Activated effector memory CD4-positive, alpha-beta T cell treated with Interleukin-2 at 50 U/mL for 16 hours (primary cell): ENCODE measurements at places on chromosomes 2 and 18.
A peak's percentile ranks its signal among the peaks of the same experiment; 100 is the strongest.

GRCh38 chr2:159456500-159457426, 159.6 kb downstream of the BAZ2B start:
- DNase-seq, result no peak

- no peak for DNase-seq
Observed at GRCh38 chr2:143716522-143716921, 587.3 kb downstream of the ARHGAP15 start.

DNA sequence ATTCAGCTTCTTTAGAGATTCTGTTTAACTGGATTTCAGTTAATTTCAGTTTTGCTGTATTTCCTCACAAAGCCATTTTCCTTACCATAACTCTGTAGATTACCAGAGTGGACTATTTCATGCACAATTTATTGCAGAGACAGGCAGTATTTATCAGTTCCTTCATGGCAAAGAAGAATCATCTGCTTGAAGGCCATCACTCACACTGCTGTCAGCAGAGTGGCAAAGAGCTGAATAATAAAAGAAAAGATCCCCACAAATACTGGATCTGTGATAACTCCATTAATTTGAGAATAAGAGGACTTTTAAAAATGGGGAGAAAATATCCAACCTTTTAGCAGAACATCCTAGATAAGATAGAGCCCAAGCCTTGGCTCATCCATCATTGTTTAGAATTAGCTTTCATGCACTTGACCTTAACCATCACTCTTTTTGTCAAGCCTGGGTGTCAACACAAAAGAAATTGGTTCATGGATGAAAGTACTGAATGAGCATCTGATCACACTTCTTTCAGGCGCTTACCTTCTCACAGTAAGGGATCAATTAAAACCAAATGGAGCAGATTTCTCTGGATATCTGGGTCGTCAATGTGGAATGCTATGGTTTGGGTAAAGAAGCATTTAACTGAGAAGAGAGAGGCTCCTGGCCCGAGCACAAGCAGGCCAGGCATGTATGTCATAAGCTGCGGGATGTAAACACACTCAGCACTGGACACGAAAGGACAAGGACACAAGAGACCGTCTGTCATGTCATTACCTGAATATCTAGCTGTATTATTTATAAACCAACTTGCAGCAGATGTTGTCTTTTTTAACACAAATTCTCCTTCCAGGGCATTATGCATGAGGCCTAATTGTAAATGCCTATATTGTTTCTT, 376.2 kb downstream of the ZNF521 start:
- no peak for DNase-seq

DNA sequence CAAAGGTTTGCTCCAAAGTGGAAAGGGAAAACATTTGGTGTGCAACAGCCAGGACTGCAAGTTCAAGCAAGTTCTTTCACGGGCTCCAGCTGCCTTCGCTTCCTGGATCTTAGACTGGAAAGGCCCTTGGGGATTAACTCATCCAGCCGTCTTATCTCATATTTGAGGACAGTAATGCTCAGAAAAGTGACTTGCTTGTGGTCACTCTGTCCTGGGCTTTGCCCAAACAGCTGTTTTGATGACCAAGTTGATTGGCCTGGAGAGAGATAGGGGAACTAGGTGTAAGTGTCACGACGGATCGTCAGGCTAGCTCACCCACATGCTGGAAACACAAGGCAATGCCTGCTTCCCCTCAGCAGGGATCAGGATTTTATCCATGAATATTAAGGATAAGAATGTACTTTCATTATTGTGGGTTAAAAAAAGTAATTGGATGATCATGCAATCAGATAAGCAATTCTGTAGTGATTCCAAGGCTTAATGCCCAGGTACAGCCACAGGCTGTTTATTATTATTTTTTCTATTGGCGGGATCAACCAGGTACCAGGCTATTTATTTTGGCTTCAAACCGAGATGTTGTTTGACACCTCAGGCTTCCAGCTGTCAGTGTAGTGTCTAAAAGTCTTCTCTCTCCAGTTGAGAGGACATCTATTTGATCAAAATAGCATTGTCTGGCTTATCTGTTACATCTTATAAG, 162.5 kb upstream of the EPAS1 start:
- DNase-seq, result no peak

GRCh38 chr2:109105113-109105512, 23.9 kb upstream of the SH3RF3 start:
- DNase-seq, result no peak

DNA sequence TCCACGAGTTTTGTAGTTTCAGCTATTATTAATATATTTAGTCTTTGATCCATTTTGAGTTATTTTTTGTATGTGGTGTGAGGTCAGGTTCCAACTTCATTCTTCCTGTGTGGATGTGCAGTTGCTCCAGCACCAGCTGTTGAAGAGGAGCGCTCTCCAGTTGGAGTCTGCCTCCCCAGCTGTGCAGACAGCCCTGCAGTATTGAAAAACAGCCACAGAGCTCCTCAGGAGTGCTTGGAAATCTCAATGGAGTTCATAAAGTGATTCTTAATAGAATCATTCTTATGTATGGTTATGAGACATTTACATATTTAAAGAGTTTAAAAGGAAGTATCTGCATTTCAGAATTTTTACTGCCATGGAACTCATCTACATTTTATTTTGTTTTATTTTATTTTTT, 17.3 kb downstream of the DGKD start:
- no peak for DNase-seq

- no peak for DNase-seq
Observed at GRCh38 chr2:60490848-60491247, 62.6 kb downstream of the BCL11A start.

DNA sequence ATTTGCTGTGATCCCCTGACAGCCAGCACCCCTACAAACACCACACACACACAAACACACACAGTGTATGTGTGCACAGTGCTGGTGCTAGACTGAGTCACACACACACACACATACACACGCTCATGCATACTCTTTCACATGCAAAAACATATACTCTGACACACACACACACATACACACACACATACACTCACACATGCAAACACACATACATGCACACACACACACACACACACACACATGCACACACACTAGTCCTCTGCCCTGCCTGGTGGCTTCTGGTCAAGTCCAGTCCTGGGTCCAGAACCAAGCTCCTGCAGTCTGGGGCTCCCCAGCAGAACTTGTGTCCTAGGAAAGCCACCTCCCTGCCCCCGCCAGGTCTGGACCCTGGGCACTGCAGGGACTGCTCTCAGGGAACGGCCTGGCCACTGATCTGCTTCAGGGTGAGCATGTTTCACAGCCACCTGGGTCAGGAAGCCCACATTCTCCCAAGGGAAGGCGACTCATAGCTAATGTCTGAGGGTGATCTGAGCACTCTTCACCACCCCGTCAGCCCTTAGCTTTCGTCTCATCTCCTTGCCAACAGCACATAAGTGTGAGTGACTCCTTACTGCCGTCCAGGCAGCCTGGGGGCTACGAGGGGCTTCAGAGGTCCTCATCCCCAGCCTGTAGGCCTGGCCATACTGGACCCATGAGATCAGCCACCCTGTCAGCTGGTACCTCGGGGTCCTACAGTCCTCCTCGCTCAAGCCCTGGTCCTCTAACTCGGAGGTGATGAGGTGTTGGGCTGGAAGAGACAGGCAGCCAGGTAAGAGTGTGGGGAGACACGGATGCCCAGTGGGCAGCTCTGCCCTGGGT, 88.1 kb downstream of the MCFD2 start:
- no peak for DNase-seq

GRCh38 chr2:15772681-15773080, 167.7 kb upstream of the MYCN start:
- DNase-seq, result no peak

- DNase-seq, result peak; percentile 21
Observed at GRCh38 chr2:65053199-65053598, 3.0 kb upstream of the CEP68 start.

DNA sequence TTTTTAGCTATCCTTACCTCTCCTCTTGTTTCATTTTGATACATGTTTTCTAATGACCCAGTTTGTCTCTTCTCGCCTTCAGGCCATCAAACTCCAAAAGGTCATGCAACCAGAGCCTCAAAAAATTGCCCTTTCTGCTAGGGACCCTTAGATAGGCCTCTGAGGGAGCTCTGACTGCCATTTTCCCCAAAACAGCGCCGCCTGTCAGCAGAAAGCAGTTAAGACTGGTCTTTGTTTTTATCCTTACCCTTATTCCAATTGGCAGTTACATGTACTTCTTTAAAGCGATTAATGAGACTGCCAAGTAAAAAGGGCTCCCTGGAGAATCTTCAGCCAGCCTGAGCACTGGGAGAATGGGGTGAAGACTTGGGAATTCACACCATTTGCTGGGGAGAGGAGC, 55.1 kb upstream of the RIT2 start:
- no peak for DNase-seq

DNA sequence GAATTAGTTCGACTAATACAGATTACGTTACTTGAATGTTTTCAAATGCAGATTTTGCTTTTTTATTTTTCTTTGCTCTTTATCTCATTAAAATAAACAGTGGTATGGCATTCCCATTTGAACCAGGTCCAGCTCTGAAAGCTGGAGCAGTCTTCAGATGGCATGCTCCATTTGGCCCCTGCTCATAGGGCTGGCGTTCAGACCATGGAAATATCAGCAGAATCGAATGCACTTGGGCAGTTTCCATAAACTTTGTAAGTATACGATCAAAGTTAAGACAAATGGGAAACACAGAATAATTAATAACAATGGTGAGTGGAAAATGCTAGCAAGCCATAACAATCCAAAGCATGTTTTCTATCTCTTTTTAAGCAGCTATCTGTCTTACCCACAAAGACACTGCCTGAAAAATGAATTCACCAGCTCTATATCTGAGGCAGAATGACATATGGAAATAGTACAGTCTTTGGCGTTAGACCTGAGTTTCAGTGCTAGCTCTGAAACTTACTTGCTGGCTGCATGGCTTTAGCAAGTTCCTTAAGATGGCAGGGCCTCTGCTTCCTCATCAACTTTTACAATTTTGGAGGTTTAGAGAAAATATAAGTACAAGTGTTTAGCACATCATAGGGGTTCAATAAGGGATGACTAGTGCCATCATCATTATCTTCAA, 131.6 kb downstream of the BCL2 start:
- DNase-seq, result no peak

DNA sequence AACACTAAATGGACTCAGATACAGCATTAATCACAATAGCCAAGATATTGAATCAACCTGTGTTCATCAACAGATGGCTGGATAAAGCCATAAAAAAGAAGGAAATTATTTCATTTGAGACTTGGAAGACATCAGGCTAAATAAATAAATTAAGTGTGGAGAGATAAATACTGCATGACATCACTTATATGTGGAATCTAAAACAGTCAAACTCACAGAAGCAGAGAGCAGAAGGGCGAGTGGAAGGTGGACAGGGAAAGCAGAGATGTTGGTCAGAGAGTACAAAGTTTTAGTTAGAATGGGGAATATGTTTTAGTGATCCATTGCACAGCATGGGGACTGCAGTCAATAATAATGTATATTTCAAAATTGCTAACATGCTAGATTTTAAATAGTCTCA, 207.2 kb downstream of the VAPA start:
- DNase-seq, result no peak

DNA sequence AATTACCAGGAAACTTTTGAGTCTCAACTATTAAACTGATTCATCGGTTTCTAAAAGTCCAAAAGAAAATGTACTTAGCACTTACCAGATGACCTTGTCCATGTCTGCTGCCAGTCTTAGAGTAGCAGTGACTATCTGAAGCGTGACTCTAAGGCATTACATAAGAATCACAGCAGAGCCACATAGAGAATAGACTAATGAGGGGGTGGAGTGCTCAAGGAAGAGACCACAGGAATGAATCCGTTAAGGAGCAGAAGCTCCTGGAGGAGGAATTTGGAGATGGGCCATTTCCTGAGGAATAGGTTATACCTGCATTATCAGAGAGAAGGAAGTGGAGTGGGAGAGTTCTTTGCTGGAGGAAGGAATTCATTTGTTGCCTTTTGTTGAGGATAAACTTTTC, 116.0 kb downstream of the MAP3K20 start:
- DNase-seq, result no peak
